ENCODE measurements at places on chromosomes 11 and 22. TPM values are rescaled to one million over a fixed set of nuclear protein-coding genes. Genes with fewer than 3 reads are reported as not detected.

THRSP gene
- total RNA-seq: not detected

TLCD5 gene
- 8.5 TPM for total RNA-seq

DGCR6 gene
- 4.6 TPM for total RNA-seq

OR52W1 gene
- total RNA-seq: not detected

NFAM1 gene
- 0.49 TPM for total RNA-seq

FGF3 gene
- not detected for total RNA-seq

DNA sequence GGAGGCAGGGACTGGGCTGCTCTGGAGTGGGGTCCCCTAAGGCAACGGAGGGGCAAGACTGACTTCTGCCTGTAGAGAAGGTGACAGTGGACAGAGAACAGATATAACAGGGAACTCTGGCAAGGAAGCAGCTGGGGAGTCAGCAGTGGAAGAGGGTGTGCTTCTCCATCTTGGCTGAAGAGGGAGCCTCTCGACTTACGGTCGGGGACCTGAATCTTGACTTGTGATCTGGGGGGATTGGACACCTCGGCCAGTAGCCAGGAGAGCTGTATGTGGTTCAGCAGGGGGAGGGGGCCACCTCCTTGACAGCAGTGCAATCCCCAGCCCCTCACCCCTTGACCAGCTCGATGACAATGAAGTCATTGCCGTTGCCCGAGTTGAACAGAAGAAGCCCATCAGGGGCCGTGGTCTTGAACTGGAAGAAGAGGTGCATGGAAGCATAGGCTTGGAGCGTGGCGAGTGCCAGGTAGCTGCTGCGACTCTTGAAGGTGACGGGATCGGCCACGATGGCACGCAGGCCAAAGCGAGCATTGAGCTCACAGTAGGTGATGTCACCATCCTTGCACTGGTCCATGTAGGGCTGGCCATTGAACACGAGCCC, 60.0 kb downstream of the SLC22A12 start:
- DNase-seq: peak; percentile 78

GRCh38 chr11:130827451-130828377, 88.6 kb downstream of the SNX19 start:
- peak; percentile 86 for DNase-seq

GRCh38 chr22:18995327-18995711, 59.2 kb upstream of the PRODH start:
- no peak for DNase-seq

- DNase-seq: peak; percentile 16
These were observed 6.7 kb downstream of the INCENP start for GRCh38 chr11:62130283-62131169.

GRCh38 chr11:33694346-33695050, 6.1 kb downstream of the C11orf91 start:
- no peak for DNase-seq

DNA sequence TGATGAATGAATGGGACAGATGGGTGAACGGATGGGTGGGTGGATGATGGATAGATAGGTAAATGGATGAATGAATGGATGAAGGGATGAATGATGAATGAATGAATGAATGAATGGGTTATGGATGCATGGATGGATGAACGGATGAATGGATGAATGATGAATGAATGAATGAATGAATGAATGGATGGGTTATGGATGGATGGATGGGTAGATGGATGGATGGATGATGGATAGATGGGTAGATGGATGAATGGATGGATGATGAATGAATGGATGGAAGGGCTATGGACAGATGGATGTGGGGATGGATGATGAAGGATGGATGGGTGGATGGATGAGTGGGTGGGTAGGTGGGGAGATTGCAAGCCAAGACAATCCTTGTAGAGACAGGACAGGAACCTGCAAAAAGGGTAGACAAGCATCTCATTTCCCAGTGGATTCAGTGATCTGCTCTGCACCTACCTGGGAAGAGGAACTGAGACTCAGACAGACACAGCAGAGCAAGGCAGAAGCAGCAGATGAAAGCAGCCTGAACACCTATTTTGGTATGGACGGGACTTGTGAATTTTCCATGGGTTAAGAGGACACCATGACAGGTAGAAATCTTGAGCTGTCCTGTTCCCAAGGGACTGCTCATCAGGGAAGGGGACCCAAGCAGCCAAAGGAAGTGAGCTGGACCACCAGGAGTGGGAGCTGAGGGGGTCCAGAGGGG, 68.0 kb downstream of the EFCAB6 start:
- DNase-seq: no peak

GRCh38 chr11:106091480-106092123, 14.1 kb downstream of the AASDHPPT start:
- DNase-seq: no peak

- peak; percentile 37 for DNase-seq
These were observed 17.5 kb upstream of the ACCSL start for GRCh38 chr11:44029977-44030911.

GRCh38 chr22:27409299-27409698, 392.3 kb downstream of the MN1 start:
- DNase-seq: no peak

DNA sequence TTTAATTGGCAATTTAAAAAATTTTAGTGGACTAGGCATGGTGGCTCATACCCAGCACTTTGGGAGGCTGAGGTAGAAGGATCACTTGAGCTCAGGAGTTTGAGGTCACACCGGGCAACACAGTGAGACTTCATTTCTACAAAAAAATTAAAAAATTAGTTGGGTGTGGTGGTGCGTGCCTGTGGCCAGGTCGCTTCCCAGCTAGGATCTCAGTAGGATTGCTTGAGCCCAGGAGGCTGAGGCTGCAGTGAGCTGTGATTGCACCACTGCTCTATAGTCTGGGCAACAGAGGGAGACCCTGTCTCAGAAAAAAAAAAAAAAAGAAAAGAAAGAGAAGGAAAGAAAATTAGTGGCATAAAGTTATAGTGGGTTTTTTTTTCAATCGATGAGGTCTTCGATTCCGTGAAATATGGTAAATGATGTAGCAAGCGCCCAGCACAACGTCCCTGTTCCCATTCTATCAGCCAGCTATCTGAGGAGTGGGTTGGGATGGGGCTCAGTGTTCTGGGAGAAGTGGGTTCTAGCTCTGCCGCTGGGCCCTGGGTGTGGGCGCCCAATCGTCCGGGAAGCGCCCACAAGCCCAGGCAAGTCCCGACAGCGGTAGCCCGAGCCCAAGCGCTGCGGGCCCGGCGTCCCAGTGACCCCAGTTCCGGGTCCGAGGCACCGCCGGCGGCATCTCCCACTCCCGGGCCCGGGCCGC, 1.4 kb downstream of the FOSL1 start:
- no peak for DNase-seq

GRCh38 chr22:11616811-11617210, 3911.2 kb upstream of the OR11H1 start:
- no peak for DNase-seq

- peak; percentile 38 for DNase-seq
These were observed 36.0 kb upstream of the MYH9 start for GRCh38 chr22:36423461-36424404.
